ENCODE measurements at places on chromosomes 5 and 9.

DNA sequence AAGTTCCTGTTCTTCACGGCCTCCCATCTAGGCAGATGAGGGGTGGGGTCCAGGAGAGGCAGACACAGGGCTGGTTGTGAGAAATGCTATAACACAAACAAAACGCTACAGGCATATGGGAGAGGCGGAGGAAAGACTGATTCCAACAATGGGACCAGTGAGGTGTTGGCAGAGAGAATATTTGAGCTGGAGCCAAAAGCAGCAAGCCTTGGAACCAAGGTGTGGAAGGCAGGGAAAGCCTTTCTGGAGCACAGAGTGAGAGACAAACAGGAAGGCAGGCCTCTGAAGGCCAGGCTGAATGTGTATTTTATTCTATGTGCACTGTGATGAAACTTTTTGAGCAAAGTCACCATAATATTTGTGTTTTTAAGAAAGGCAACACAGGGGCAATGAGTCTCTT, 2.9 kb downstream of the ATPSCKMT start:
- DNase-seq: no peak

DNA sequence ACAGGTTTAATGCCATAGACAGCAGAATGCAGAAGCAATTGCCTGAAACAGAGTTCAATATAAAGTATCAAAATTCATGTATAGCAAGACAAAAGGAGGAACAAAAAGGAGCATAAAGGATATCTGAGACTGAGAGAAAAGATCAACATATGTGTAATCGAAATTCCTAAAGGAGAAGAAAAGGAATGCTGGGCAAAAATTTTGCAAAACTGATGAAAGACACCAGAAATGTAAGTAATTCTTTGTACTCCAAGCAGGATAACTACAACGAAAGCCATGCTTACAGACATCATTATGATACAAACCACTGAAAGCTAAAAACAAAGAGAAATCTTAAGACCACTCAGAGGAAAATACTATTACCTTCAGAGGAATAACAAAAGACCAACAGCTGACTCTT, 72.8 kb upstream of the MTAP start:
- no peak for DNase-seq

DNA sequence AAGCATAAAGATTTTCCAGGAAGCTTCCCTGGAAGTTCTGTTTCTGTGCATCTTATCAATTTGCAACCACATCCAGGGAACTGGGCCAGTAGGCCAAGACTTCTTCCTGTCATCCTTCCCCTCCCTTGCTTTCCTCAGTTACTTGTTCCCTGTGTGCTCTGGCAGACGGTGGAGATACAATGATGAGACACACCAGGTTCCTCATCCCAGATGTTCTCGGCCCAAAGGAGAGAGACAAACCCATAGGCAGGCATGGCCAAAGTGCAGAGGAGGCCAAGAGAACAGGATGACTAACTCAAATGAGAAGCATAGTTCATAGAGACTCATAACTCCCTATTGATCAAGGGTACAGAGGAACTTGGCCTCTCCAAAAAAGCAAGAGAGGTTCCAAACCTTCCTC, 652.6 kb downstream of the CCDC171 start:
- no peak for DNase-seq

- no peak for DNase-seq
Measured at GRCh38 chr9:131296460-131296859, 6.9 kb downstream of the PLPP7 start.

GRCh38 chr5:161263191-161263590, 283.3 kb downstream of the GABRB2 start:
- DNase-seq: no peak

DNA sequence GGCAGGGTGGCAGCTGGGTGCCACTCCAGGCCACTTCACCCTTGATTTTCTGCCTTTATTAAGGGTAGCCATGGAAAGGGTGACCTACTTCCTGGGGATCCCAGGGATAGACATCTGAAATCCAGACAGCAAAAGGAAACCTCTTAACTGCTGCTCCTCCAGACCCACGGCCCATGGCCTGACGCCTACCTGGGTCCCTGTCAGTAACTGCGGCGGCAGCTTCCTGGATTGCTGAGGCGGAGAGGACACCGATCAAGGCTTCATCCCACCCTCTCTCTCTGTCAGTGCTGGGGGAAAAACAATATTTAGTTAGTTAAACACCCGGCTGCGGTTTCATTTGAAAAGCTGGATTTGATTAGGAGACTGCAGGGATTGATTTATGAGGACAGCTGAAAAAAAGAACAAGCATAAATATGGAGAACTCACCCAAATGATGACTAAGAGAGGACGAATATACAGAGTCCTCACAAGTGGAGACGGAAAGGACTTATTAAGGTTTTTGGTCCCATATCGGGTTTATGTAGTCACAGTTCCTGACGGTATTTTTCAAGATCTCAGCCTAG, 158.7 kb upstream of the KLF4 start:
- DNase-seq: no peak

Data from mesothelial cell of epicardium (in vitro differentiated cells).